ENCODE measurements at places on chromosomes 4 and X.

- DNase-seq = no peak
Measured at GRCh38 chr4:87409420-87409939, 12.9 kb upstream of the NUDT9 start.

- DNase-seq = no peak
Measured at GRCh38 chr4:113012122-113012725, 37.2 kb upstream of the ANK2 start.

GRCh38 chr4:183807420-183808096 is 97.5 kb upstream of the STOX2 start:
- no peak for DNase-seq

GRCh38 chr4:146585761-146586333 is 52.8 kb upstream of the POU4F2 start:
- peak; percentile 34 for DNase-seq

Measured in BJ (cell line).